Activated naive CD8-positive, alpha-beta T cell treated with anti-CD3 and anti-CD28 coated beads, Interleukin-2, amount 50 U/mL, for 24 hours (primary cell): ENCODE measurements at places on chromosomes 7 and 10.

DNA sequence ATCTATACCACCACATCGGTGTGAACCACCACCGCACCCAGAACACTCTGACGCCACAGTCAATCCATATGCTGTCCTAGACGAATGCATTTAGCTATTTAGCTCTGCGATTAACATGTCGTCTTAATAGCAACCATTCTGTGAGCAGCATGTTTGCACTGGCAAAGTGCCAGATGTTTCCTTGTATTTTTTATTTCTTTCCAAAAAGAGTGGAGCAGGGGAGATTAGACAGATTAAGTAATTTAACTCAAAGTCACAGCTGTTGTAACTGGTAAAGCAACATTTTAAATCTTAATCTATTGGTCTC, 57.0 kb upstream of the ARL4A start:
- DNase-seq, result no peak

DNA sequence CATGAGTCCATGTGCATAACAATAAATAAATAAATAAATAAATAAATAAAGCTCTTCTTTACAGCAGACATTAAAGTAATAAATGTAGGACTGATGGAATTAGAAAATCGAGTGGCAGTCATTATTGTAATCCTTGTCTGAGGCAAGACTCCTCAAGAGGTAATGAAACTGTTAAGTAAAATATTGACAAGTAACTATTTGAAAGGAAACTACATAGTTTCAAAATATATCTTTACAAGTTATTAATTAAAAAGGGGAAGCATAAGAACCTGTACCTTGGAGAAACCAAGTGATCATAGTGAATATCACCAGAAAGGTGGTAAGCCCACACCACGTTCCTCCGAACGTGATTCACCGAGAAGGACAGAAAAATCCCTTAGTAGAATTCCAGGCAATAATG, 285.6 kb upstream of the SORCS1 start:
- no peak for DNase-seq

GRCh38 chr10:124033887-124034218, 59.5 kb downstream of the CHST15 start:
- no peak for DNase-seq

- DNase-seq, result no peak
These were observed 422.2 kb upstream of the MTPN start for GRCh38 chr7:136399385-136399784.

DNA sequence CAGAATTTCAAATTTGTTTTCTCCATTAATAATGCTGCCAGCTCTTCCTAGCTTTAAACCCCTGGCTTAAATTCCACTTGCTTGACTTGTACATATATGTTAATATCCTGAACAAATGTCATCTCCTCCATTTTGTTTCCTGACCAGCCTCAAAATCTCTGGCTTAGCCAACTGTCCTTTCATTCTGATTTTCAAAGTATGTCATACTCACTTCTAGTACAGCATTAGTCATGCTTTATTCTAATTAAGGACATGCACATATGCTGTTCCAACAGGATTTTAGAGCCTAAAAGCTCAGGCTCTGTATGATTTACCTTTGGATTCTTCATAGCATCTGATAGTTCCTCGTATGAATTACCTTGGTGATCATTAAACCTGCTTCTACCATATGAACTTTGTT, 158.3 kb downstream of the ZNF438 start:
- DNase-seq, result no peak

DNA sequence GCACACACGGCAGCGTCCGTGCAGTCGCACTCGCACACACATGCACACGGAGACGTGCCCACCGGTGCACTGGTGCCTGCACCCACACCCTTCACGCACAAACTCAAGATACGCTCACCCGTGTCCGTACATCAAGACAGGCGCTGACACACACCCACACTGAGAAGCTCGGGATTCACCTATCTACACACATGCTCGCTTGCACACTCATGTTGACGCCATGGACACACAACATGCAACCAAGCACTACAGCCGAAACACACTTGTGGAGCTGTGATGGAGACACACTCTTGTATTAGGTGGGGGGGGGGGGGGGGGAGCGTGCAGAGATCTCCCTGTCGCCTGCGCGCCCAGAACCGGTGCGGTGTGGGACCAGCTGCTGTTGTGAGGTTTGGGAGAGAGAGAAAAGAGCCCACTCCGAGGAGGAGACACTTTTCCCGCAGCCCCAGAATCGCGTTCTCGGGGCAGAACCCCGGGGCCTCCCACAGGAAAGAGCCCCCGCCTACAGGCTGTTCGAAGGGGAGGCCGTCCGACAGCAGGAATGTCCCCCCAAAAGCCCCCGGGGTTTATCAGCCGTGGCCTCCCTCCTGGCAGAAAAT, 605 bp upstream of the NFKB2 start:
- DNase-seq, result peak; percentile 77

DNA sequence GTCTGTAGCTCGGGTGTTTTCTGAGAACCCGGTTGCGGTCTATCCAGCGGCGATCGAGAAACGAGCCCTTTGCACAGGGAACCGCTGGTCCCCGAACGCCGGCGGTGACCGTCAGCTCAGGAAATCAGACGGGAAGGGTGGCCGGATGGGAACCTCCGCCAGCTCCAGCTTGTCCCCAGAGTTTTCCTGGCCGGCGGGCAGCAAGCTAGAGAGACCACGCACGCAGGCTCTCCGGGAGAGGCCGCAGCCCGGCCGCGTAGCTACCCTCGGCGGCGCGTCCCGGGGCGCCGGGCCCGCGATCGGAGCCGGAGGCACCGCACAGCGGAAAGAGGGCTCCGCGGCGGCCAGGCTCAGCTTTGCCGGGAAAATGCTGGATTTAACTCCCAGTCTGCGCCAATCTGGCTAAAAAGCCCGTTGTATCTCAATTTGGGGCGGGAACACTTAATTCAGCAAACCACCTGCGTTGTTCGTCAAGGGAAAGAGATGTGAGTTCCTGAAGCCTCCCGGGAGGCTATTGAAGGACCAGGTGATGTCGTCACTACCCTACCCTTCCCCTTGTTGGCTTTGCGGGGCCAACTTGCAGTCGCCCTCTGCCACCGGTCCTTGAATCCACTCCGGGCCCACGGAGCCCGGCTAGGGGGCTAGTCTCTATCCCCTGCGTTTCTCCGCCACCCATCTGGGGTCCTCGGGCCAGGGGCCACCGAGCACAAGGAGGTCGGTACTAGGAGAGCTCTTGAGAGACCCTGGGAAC, 859 bp upstream of the CH25H start:
- peak; percentile 29 for DNase-seq

DNA sequence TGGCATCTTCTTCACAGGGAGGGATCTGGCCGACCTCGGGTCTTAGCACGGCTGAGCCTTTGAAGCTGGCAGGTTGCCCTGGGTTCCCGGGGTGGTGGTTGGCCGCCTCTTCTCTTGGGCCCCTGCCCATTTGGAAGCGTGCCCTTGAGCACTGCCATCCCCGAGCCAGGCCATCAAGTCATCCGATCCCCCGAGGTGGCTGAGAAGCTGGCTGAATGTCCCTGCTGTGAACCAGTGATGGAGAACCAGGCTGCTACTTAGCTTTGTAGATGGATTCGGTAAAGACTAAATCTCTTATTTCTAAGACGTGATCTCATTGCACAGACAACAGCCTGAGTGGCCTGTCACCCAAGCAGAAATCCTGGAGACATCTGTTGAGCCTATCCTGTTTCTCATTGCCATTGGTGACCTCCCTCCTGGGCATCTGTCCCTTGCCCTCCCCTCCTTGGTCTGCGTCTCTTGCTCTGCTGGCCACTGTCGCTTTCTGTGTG, 74.3 kb downstream of the GRK5 start:
- DNase-seq, result no peak

- DNase-seq, result no peak
These were observed 595.8 kb upstream of the MKI67 start for GRCh38 chr10:128721963-128722445.

DNA sequence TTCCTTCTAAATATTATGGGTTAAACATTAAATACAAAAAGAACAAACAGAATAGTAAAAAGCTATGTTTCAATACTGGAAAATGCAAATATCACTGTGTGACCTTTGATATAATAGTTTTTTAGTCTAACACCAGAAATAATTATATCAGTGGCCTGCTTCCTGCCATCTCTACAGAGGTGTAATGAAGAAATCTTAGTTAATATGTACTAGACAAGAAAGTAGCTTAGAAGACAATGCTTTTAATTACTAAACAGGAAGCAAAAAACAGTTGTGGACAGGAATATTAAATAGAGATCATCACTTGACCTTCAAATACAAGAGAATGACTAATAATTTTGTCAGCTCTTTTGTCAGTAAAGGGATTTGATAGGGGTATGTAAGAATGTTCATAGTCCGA, 47.4 kb upstream of the LRRN3 start:
- no peak for DNase-seq

GRCh38 chr10:63586043-63586442, 64.8 kb downstream of the REEP3 start:
- no peak for DNase-seq

DNA sequence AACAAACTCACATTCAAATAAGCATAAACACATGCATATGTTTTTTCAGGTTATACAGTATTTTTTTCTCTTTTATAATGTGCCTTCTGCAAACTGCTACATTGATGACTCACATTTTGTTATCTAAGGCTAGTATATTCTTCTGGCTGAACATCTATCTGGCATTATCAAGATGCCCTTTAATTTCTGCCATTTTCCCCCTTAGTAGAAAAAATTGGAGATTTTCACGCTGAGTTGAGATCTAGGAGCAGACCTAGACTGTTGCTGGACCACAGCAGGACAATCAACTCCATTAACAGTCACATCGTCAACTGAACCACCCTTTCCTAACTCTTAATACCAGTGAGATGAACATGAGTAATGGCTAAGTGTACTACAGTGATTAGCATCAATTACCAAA, 41.6 kb downstream of the ERCC6 start:
- no peak for DNase-seq

- no peak for DNase-seq
These were observed 87.6 kb downstream of the PIP4K2A start for GRCh38 chr10:22626784-22627183.

GRCh38 chr10:19195698-19196097, 147.1 kb downstream of the MALRD1 start:
- DNase-seq, result no peak

DNA sequence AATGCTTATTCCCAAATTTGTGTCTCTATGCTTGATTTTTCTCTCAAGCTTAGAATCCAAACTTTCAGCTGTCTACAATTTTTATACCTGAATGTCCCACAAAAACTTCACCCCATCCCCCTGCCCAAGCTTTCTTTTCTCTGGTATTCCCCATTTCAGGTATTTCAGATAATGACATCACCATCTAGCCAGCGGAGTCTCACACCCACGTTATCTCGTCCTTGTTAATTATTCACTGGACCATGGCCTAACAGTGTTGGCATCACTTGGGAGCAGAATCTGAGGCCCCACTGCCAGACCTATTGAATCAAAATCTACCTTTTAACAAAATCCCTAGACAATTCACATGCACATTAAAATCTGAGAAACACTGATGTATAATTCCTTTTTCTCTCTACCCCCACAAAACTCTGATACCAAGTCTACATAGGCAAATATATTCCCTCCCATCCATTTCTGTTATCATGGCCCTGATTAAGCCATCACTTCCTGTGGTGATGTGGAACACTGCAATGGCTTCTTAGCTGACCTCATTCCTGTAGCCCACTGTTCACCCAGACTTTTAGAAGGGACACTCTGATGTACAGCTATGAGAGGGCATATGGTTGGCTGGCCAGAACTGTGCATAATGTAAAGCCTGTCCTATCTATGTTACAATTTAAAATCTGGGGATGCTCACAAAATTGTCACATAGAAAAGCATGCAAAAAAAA, 31.4 kb downstream of the ZNF438 start:
- no peak for DNase-seq

DNA sequence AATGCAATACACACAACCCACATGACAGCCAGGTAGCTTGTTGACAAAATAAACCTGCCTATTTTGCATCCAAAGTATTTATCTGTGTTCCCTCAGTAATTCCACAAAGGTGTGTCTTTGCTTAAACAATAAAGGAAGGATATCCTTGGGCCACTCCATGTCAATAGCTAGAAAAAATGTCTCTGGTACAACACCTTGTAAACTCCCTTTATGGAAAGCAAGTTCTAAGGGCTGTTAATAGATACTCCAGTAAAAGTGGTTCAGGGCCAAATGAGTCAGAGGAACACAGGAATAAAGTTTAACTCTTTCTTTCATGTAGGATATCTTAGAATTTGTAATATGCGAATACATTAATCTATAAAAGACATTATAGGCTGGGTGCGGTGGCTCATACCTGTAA, 96.9 kb upstream of the LRRTM3 start:
- DNase-seq, result no peak

- no peak for DNase-seq
These were observed 146.2 kb downstream of the PTPN20 start for GRCh38 chr10:47057471-47057870.

GRCh38 chr7:54749200-54749599, 9.8 kb downstream of the SEC61G start:
- no peak for DNase-seq
